Natural killer cell (primary cell): ENCODE measurements at places on chromosomes 5 and 9. TPM values are rescaled to one million over a fixed set of nuclear protein-coding genes. Genes with fewer than 3 reads are reported as not detected.

Gene NR4A3
- 38.6 TPM for total RNA-seq

- no peaks in the 10 kb centered on the region for H3K36me3 ChIP-seq
- no peaks in the 10 kb centered on the region for H3K4me1 ChIP-seq
- DNase-seq: no peak
- no peak overlapping the region for H3K27ac ChIP-seq
- H3K4me3 ChIP-seq: no peak overlapping the region
Observed at GRCh38 chr5:166710271-166710670, 1581.2 kb upstream of the WWC1 start.

Gene OR1N2
- not detected for total RNA-seq

DNA sequence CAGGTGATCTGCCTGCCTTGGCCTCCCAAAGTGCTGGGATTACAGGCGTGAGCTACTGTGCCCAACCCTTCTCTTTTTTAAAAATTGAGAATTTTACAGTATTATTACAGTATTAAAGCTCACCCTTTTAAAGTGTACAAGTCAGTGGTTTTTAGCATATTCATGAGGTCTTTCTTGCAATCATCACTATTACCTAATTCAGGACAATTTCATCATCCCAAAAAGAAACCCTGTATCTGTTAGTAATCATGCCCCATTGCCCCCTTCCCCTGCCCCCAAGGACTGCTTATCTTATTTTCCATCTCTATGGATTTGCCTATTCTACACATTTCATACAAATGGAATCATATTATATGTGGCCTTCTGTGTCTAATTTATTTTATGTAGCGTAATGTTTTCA is 22.6 kb upstream of the MEGF9 start:
- H3K36me3 ChIP-seq: no peaks in the 10 kb centered on the region
- H3K4me3 ChIP-seq: no peak overlapping the region
- no peak for DNase-seq
- no peak overlapping the region for H3K27ac ChIP-seq
- peaks cover 5% of the 10 kb centered on the region for H3K4me1 ChIP-seq

Gene SLC6A18
- total RNA-seq: not detected

DNA sequence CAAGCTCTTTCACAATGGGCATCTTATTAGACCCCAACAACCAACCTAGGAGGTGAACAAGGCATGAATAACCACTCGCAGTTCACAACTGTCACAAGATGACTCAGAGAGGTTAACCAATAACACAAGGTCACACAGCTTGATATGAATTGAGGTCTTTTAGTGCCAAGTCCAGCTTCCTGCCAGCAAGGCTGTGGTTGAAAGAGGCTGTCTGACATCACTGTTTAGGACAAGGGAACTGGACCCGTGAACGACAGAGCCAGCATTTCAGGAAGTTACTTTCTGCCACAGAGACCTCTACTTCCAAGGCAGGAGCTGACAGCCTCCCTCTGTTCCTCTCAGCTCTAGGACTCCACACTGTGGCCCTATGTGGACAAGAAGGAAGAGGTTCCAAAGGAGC is 53.4 kb upstream of the ALDH1B1 start:
- DNase-seq: no peak
- no peaks in the 10 kb centered on the region for H3K36me3 ChIP-seq

Gene NMRK1
- 52.0 TPM for total RNA-seq

Gene PCDHGA5
- total RNA-seq: 0.12 TPM

GRCh38 chr9:95090871-95091577 is 226.5 kb downstream of the FANCC start:
- peaks cover 28% of the 10 kb centered on the region for H3K4me1 ChIP-seq
- DNase-seq: no peak
- H3K27me3 ChIP-seq: no peaks in the 10 kb centered on the region
- H3K4me3 ChIP-seq: no peak overlapping the region

Gene ADAMTSL2
- not detected for total RNA-seq

Gene ECM2
- total RNA-seq: not detected

DNA sequence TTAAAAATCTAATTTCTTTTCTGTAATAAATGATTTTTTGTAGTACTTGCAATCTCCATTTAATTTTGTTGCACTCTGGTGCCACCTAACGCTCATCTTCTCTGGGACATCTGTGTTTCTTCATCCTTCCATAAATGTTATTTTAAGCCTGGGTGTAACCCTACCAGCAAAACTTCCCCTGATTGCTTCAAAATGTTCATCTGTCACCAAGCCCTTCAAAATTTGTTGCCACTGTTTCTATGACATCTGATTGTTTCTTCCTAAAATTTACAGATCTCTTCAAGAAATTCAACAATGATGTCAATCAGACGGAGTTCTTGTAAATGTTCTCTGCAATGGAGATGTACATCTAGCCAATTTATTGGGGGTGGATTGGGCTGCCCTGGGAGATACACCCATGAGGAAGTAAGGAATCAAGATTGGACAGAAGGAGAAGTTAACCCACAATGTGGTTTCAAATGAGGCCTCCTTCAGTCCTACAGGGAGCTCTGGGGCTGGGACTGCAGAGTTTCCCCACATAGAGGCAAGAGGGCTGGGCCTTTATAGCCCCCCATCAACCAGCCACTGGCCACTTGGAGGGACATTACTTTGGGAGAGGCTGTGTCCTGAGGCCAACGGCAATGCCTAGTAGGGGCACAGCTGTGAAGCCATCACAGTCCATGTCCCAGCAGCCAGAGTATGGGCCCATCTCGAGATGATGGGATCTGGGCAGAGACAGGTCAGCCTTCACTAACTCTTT is 23.3 kb downstream of the MCTP1 start:
- no peaks in the 10 kb centered on the region for H3K27me3 ChIP-seq
- H3K4me1 ChIP-seq: no peaks in the 10 kb centered on the region
- no peak for DNase-seq
- H3K27ac ChIP-seq: no peak overlapping the region
